ENCODE measurements at places on chromosomes 12 and 14.

DNA sequence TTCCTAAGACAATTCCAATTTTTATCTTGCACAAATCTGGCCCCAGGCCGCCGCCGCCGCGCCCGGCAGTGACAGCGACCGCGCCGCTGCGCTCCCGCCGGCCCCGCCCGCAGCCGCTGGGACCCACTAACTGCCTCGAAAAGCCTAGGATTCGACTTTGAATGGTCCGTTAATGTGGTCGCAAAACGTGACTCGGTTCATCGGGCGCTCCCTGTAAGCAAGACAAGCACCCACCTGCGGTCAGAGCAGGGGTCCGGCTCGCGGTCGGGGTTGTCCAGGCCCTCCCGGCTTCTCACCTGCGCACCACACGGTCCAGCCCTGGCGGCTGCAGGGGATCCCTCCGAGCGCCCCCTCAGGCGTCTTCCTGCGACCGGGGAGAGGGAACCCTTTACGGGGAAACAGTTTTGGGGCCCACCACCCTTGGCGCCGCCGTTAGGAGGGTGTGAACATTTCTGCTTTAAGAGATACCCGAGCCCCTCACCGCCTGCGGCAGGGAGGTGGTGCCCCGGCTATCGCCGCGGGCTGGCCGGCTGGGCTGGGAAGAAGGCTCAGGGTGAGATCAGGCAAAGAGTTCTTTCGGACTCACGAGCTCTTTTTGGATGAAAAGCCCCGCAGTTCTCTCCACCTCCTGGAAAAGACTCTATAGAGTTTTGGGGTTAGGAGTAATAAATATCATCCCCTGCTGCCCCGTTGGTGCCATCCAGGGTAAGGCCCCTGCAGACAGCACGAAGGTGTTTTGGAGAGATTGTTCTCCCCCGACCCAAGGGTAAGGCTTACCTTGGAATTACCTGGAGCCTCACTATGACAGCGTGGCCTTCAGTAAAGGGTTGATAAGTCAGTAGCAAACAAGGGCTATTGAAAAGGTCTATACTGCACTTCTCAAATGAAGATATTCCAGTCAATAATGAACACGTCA lies 13.6 kb upstream of the FOXJ2 start:
- DNase-seq: no peak

DNA sequence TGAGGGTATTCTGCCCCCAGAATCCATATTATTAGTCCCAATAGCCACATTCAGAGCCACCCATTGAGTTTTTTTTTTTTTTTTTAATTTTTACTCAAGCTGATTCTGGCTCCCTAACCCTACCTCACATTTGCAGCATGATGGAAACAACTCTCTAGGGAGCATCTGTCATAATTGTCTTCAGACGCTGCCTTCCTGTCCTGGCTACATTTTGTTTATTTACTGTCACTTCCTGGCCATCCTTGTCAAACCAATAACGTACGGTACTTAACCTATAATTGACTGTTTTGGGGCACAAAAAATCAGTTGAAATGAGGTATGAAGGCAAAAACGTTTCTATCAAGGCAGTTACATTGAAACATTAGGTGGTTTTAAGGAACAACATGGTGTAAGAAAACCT lies 2.1 kb downstream of the GLIPR1 start:
- DNase-seq: no peak

- DNase-seq: no peak
These were observed 13.7 kb downstream of the NID2 start for GRCh38 chr14:52055167-52055566.

DNA sequence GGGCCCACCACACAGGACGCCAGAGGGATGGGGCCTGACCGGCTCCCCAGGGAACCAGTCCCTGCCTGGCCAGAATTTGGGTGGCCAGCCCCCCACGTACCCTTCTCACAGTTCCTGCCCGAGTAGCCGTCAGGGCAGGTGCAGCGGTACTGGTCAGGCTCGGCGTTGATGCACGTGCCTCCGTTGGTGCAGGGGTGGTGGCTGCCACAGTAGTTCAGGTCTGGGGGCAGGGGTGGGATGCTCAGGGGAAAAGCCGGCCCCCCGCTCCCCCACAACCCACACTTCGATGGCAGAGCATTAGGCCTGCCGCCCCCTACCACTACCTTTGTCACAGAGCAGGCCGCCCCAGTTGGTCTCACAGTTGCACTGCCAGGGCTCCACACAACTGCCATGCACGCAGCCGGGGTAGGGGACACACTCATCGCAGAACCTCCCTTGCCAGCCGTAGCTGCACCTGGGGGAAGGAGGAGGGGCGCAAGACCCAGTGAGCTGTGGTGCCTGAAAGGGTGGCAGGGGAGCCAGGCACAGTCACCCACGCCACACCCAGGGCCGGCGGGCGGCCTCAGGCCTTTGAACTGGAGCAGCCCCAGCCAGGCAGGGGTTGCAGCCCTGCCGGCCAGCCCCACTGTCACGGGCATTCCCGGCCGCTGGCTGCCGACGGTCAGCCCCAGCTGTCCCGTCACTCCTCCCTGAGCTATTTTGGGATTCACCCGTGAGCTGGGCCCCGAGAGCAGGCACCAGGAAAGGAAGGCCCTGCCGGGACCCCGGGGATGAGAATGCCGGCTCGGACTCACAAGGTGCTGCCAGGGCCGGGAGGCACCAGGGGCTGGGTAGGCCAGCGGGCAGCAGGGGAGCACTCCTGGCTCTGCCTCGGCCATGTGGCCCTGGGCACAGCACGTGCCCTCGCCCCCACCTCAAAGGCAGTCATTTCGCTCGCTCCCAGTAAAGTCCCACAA lies 16.5 kb downstream of the JAG2 start:
- no peak for DNase-seq

- no peak for DNase-seq
These were observed 22.1 kb downstream of the CLECL1 start for GRCh38 chr12:9710584-9711375.

DNA sequence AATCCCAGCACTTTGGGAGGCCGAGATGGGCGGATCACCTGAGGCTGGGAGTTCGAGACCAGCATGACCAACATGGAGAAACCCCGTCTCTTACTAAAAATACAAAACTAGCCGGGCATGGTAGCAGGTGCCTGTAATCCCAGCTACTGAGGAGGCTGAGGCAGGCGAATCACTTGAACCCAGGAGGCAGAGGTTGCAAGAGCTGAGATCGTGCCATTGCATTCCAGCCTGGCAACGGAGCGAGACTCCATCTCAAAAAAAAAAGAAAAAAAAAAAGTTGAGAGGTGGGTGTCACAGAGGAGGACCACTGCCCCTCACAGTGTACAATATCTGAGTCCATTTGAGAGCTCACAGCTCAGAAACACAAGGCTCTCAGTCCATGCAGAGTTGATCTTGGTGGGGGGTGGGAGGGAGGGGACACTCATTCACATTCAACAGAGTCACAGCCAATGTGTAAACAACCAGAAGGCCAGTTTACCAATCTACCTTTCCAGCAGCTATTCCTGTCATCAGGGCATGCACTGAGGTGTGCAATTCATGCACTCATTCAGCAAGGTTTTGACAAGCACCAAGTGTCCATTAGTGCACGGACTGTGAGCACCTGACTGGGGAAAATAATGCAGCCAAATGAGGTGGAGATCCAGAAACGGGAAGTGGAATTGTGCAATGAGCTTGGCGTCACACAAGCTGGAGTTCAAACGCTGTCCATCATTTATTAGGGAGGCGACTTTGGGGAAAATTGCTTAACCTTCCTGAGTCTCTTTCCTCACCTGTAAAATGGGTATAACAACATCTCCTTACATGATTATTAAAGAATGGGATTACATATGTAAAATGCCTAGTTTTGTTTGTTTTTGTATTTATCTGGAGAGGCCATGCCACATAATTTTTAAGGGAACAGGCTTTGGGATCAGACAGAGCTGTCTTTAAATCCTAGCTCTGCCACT lies 4.4 kb upstream of the EIF5 start:
- peak; percentile 27 for DNase-seq

GRCh38 chr12:48601013-48601756 lies 31.3 kb upstream of the LALBA start:
- DNase-seq: no peak

- DNase-seq: no peak
These were observed 64.1 kb downstream of the TECPR2 start for GRCh38 chr14:102426796-102427195.
